ENCODE measurements at places on chromosomes 6 and 20. TPM values are rescaled to one million over a fixed set of nuclear protein-coding genes. Genes with fewer than 3 reads are reported as not detected.
A peak's percentile ranks its signal among the peaks of the same experiment; 100 is the strongest.

COL20A1 gene
- total RNA-seq: 0.06 TPM

ZBP1 gene
- 1.3 TPM for total RNA-seq

RPL7L1 gene
- 98.7 TPM for total RNA-seq

BMP6 gene
- 13.7 TPM for total RNA-seq

RIMS1 gene
- 2.9 TPM for total RNA-seq

MCM9 gene
- 18.1 TPM for total RNA-seq

GRCh38 chr6:161744211-161745067 is 470.6 kb upstream of the AGPAT4 start:
- DNase-seq: no peak
- no peak overlapping the region for H3K27ac ChIP-seq
- H3K36me3 ChIP-seq: no peaks in the 10 kb centered on the region
- H3K4me3 ChIP-seq: no peak overlapping the region
- no peaks in the 10 kb centered on the region for H3K27me3 ChIP-seq
- no peaks in the 10 kb centered on the region for H3K4me1 ChIP-seq

DNA sequence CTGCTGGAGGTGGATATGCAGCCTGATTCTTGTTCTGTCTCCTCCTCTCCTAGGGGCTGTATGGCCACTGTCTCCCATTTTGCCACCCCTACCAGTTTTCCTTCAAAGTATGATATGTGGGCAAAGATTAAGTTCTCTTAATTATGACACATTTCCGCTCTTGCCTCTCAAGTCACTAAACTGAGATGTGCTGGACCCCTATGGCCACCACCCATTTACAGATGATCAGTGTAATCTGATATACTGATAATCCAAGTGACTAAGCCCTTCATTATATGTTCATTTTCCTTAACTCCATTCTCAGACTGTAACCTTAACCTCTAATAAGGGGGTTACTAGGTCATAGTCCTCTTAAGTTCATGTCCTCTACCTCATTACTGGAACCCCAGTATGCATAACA is 711 bp upstream of the C20orf141 start:
- H3K27me3 ChIP-seq: no peaks in the 10 kb centered on the region
- no peaks in the 10 kb centered on the region for H3K36me3 ChIP-seq
- no peaks in the 10 kb centered on the region for H3K4me1 ChIP-seq
- DNase-seq: no peak
- no peak overlapping the region for H3K4me3 ChIP-seq
- no peak overlapping the region for H3K27ac ChIP-seq

GRCh38 chr6:43927532-43928210 is 157.7 kb downstream of the VEGFA start:
- H3K27ac ChIP-seq: no peak overlapping the region
- no peak for DNase-seq
- peaks cover 4% of the 10 kb centered on the region for H3K4me1 ChIP-seq
- H3K4me3 ChIP-seq: no peak overlapping the region
- no peaks in the 10 kb centered on the region for H3K27me3 ChIP-seq
- H3K36me3 ChIP-seq: no peaks in the 10 kb centered on the region

- no peaks in the 10 kb centered on the region for H3K4me1 ChIP-seq
- no peaks in the 10 kb centered on the region for H3K36me3 ChIP-seq
- peaks cover 6% of the 10 kb centered on the region for H3K27me3 ChIP-seq
- H3K27ac ChIP-seq: no peak overlapping the region
These were observed 25.2 kb downstream of the FNDC1 start for GRCh38 chr6:159194421-159194820.

- H3K36me3 ChIP-seq: no peaks in the 10 kb centered on the region
- no peak overlapping the region for H3K4me3 ChIP-seq
- peaks cover 34% of the 10 kb centered on the region for H3K27me3 ChIP-seq
- no peaks in the 10 kb centered on the region for H3K4me1 ChIP-seq
- H3K27ac ChIP-seq: no peak overlapping the region
These were observed 16.9 kb upstream of the FOXC1 start for GRCh38 chr6:1592852-1593251.

GRCh38 chr20:59827138-59828056 is 106.0 kb downstream of the SYCP2 start:
- no peaks in the 10 kb centered on the region for H3K36me3 ChIP-seq
- H3K4me1 ChIP-seq: peaks cover 2% of the 10 kb centered on the region
- H3K27me3 ChIP-seq: no peaks in the 10 kb centered on the region

DNA sequence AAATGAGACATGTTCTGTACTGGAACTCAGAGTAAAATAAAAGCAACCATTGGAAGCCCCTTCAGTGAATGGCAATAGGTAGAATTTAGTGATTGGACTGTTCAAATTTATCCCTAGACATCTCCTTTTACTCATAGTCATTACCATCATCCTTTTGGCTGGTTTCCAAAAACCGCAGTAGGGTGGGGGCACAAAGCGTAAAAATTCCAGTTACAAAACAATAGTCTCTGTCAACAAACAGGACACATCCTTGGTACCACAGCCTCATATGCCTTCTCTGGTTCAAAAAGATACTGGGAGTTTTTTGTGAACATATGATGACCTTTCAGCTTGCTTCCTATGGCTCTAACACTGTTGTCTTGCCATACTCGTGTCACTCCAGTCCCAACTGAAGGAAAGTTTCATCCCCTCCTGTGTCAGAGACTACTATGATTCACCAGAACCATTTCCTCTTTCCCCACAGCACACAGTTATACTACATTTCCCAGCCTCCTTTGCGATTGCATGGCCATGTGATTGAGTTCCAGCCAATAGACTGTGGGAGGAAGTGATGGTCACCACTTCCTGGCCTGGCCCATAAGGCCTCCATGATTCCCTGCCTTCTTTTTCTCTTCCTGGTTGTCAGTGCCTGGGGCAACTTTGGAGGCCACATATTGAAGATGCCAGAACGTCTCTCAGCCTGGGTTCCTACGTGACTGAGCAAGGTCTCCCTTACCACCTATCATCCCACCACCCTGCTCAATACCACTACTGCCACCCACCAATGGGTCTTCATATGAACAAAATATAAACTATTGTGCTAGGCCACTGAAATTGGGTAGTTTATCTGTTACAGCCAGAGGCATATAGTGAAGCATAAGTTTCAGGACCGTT is 162.4 kb downstream of the ID4 start:
- no peak for DNase-seq
- no peak overlapping the region for H3K27ac ChIP-seq
- H3K4me1 ChIP-seq: no peaks in the 10 kb centered on the region
- no peak overlapping the region for H3K4me3 ChIP-seq
- H3K27me3 ChIP-seq: no peaks in the 10 kb centered on the region

DNA sequence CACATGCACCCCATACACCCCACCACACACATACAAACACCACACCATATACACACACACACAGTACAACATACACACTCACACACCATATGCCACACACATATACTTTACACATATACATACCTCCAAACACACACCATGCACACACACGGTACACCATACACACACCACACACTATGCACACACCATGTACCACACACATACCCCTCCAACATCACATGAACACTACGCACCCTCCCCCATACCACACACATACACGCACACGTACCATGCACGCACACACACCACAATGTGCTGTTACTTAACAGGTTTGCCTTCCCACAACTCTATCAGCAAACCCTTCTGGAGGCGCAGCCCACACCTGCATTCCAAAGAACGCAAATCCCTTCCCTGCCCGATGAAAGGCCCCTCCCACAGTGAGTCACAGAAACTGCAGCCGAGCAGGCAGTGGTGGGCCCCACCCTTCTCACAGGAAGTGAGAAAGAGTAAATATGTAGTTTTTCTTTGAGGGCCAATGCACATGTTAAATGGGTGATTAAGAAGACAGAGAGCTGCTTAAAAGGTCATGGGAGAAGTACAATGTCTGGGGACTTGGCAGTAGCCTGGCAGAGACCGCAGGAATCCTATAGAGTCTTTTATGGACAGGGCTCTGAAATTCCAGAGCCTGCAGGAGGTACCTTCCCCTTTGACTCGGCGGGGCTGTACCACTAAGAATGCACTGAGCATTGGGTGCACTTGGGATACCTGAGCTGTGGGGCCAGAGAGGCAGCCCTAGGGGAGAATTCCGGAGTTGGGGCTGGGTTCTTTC is 34.1 kb upstream of the EZR start:
- no peaks in the 10 kb centered on the region for H3K36me3 ChIP-seq
- peak; percentile 87 for DNase-seq
- no peaks in the 10 kb centered on the region for H3K27me3 ChIP-seq
- H3K27ac ChIP-seq: no peak overlapping the region
- no peak overlapping the region for H3K4me3 ChIP-seq

GRCh38 chr6:163940705-163941623 is 526.4 kb downstream of the QKI start:
- no peak overlapping the region for H3K4me3 ChIP-seq
- H3K27me3 ChIP-seq: no peaks in the 10 kb centered on the region
- peak overlapping the region; percentile 52 for H3K27ac ChIP-seq

DNA sequence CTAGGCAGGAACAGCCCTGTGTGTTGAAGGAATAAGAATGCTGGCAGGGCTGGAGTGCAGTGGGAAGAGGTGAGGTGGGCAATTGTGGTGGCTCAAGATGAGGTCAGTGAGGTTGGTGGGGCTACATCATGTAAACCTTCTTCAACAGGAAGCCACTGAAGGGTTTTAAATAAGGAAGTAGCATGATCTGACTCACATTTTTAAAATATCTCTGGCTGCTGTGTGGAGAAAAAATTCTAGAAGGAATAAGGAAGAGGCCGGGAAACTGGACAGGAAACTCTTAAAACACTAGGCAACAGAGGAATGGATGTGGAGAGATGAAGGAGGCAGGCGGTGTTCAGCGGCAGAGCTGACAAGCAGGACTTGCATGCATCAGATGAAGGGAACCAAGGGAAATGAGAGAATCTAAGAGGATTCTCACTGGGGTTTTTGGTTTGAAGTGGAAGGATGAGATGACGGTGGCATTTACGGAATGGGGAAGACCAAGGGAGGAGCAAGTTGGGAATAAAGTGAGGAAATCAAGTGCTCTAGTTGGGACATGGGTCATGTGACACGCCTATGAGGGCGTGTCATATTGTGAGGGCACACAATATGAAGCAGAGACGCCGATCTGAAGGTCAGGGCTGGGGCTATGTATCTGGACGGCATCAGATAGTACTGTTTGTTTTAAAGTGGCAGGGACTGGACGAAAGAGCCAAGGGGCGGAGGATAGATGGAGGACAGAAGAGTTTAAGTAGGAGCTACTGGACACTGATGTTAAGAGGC is 18.2 kb downstream of the TMEM242 start:
- DNase-seq: peak; percentile 39
- no peaks in the 10 kb centered on the region for H3K27me3 ChIP-seq
- peaks cover 18% of the 10 kb centered on the region for H3K4me1 ChIP-seq
- no peak overlapping the region for H3K4me3 ChIP-seq

DNA sequence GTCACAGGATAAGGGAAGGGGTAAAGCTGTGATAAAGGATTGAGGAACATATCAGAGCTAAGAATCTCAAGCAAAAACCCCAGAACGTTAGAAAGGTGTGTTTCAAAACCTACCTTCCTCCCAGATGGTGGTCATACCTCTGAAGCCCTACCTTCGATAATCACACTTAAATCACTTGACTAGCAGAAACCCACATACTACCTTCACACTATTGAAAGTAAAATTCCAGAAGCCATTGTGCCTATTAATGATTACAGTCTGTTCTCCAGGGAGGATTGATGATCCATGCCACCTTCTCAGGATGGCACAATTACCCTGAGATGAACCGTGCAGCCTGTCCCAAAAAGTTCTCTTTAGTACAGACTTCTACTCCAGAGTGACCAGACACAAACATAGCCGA is 72.3 kb upstream of the SOX4 start:
- H3K27me3 ChIP-seq: no peaks in the 10 kb centered on the region
- DNase-seq: no peak
- no peaks in the 10 kb centered on the region for H3K4me1 ChIP-seq
- H3K4me3 ChIP-seq: no peak overlapping the region
- no peak overlapping the region for H3K27ac ChIP-seq

- H3K36me3 ChIP-seq: no peaks in the 10 kb centered on the region
- no peak overlapping the region for H3K4me3 ChIP-seq
- H3K27ac ChIP-seq: peak overlapping the region; percentile 34
- no peak for DNase-seq
- H3K27me3 ChIP-seq: no peaks in the 10 kb centered on the region
These were observed 32.5 kb downstream of the RIPOR3 start for GRCh38 chr20:50658804-50659380.

GRCh38 chr6:64050590-64050989 is 415.0 kb downstream of the PHF3 start:
- H3K36me3 ChIP-seq: no peaks in the 10 kb centered on the region
- no peak overlapping the region for H3K4me3 ChIP-seq
- H3K27ac ChIP-seq: no peak overlapping the region
- DNase-seq: no peak

DNA sequence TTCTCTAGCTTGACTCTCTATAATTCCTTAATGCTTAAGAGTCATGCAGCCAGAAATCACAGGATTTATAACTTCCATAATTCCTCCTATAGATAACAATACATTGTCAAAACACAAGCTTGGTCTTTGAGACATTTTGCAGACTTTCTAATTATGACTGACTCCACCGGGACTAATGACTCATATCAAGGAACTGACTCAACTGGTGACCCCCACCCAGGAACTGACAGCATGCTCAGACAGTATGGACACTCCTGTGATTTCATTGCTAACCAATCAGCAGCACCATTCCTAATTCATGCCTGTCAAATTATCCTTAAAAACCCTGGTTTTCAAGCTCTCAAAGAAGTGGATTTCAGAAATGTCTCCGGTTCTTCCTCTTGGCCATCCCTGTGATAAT is 670.5 kb upstream of the IMPG1 start:
- H3K27ac ChIP-seq: no peak overlapping the region
- no peak for DNase-seq
- H3K27me3 ChIP-seq: no peaks in the 10 kb centered on the region
- H3K4me3 ChIP-seq: no peak overlapping the region

DNA sequence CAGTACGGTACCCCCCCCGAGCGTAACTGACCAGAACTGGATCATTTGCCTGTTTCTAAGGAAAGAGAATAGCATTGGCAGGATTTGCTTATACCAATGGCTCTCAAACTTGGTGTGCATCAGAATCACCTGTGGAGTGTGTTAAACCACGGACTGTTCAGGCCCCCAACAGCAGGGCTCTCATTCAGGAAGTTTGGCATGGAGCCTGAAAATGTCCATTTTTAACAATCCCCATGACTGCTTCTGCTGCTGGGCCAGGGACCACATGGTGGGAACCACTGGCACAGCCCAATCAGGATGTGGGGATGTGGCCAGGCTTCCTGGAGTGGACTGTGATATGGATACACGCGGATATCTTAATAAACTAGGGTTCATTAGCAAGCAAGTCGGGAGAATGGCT is 53.9 kb downstream of the GTF2H5 start:
- no peaks in the 10 kb centered on the region for H3K4me1 ChIP-seq
- no peaks in the 10 kb centered on the region for H3K27me3 ChIP-seq
- no peak for DNase-seq
- no peaks in the 10 kb centered on the region for H3K36me3 ChIP-seq
- no peak overlapping the region for H3K4me3 ChIP-seq
